Activated naive CD4-positive, alpha-beta T cell treated with anti-CD3 and anti-CD28 coated beads, Interleukin-2, amount 10 ng/mL, durations not matched to agents 7 days and 5 days (primary cell): ENCODE measurements at places on chromosomes 6 and 20.
A peak's percentile ranks its signal among the peaks of the same experiment; 100 is the strongest.

- no peak for DNase-seq
Observed at GRCh38 chr20:25258476-25258805, 10.6 kb downstream of the PYGB start.

GRCh38 chr6:81590314-81590691, 162.2 kb downstream of the TENT5A start:
- DNase-seq: no peak

GRCh38 chr6:35055891-35056290, 85.2 kb downstream of the TCP11 start:
- no peak for DNase-seq

DNA sequence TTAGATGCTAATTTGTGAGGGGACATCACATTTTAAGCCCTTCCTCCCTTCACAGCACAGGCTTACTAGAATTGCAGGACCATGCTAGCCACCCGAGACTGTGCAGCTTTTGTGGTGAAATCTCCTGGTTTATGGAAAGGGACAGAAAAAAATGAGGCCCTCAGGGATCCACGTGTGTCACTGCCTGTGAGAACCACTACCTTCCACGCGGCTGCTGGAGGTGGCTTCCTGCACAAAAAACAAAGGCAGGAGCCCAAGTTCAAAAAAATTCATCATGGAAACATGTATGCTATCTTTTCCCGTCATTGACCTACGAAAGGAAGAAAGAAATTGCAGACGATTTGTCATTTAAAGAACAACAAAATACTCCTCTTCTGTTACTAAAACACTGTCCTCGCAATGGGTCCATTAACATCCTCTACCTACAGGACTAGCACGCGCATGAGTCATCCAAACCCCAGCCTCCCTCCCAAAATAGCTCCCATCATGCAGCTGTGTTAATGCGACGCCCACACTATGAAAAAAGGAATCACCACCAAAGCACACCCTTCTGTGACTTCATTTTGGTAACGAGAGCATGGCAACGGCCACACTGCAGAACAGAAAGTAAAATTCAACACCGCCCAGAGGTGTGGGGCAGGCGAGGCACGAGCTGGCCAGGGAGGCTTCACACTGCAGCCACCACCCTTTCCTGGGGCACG, 45.7 kb downstream of the RAMACL start:
- peak; percentile 49 for DNase-seq

- peak; percentile 41 for DNase-seq
Observed at GRCh38 chr6:81751388-81752083, 945 bp downstream of the TENT5A start.

GRCh38 chr20:63594043-63594561, 20.1 kb upstream of the HELZ2 start:
- no peak for DNase-seq

GRCh38 chr6:93621442-93621841, 202.1 kb upstream of the EPHA7 start:
- no peak for DNase-seq

DNA sequence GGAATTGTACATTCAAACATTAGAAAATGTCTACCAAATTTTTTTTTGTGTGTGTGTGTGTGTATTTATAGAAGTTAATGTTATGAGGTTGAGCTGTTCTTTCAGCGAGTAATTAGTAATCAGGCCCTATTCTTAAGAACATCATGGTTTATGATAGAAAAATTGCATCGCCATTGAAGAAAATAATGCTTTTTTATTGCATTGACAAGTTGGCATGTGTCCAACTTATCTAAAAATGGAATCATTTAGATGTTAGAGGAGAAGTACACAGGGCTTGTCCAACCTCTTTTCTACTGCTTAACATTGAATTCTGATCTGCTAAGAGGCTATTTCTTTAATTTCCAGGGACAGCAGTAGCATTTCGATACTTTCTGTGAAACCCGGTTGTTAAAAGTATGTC, 61.6 kb upstream of the ADGRG6 start:
- DNase-seq: no peak

- DNase-seq: no peak
Observed at GRCh38 chr6:91719414-91719813, 1132.5 kb upstream of the MAP3K7 start.

- no peak for DNase-seq
Observed at GRCh38 chr6:119360262-119360915, 10.8 kb upstream of the MAN1A1 start.

DNA sequence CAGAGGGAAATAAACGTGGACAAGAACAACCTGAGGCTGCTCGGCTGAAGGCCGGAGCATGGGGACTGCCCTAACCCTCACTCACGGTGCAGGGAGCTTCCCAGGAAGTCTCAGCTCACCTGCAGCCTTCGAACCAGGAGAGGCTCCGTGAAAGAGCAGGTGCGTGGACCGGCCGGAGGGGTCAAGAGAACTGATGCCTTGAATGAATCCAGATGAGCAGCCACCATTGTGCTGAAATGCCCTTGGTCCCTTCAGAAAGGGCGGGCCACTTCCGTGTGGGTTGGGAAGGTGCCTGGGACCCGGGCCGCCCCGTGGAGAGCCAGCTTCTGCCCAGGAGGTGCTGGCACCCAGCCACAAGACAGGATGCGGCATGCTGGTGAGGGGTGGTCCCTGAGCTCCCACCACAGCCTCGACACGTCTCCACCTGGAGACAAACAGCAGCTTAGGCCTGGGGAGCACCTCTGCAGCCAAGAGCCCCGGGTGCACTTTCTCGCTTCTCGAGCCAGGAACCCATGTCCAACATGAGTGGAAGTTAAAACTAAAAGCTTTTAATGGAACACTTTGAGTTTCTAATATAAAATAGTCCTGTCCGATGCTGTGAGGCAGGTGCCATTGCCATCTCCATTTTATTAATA, 83.5 kb downstream of the TTLL2 start:
- no peak for DNase-seq

GRCh38 chr20:20814685-20815084, 102.2 kb upstream of the RALGAPA2 start:
- DNase-seq: no peak

GRCh38 chr20:62339647-62340062, 27.5 kb downstream of the LAMA5 start:
- no peak for DNase-seq

- DNase-seq: peak; percentile 45
Observed at GRCh38 chr20:845941-846893, 12.7 kb downstream of the FAM110A start.

- DNase-seq: no peak
Observed at GRCh38 chr6:161168281-161168891, 105.5 kb downstream of the AGPAT4 start.

DNA sequence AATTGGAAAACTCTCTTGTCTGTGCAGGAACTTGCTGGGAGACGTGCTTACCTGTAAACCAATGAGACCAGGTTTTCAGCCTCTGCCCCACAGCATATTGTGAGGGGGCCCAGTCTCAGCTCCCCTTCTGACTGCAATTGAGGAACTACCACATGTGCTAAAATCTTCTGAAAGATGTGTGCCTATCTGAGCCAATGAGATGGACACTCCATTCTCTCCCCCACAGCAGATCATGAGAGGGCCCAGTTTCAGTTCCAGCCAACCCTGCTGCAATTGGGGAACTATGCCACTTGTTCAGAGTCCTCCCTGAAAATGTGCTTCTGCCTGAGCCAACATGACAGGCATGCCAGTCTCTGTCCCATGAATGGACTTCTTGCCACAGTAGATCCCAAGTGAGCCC, 20.9 kb upstream of the PI3 start:
- no peak for DNase-seq

DNA sequence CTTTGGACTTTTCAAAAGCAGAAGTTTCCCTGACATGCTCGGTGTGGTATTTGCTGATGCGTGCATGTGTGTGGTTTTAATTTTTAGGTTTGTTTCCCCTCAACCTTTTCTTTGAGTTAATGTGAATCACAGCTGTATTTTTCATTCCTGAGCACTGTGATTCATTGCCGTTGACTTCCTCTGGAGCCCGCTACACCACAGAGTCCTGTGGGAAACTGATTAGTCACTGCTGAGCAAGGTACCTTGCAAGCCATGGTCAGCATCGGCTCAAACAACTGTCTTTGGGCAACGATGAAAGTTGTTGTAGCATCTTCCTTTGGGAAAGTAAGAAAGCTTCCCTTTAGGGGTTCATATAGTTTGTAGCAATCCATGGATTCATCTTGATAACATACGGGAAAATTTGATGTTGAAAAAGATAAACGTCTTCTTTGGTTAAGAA, 57.5 kb downstream of the RIN2 start:
- DNase-seq: no peak

GRCh38 chr20:5069141-5069806, 50.5 kb downstream of the PCNA start:
- DNase-seq: no peak

GRCh38 chr6:80527552-80528052, 421.1 kb downstream of the BCKDHB start:
- no peak for DNase-seq

- DNase-seq: no peak
Observed at GRCh38 chr6:37830225-37830624, 10.7 kb downstream of the ZFAND3 start.
